Nephron progenitor cell (in vitro differentiated cells): ENCODE measurements at places on chromosomes 16 and 17.

DNA sequence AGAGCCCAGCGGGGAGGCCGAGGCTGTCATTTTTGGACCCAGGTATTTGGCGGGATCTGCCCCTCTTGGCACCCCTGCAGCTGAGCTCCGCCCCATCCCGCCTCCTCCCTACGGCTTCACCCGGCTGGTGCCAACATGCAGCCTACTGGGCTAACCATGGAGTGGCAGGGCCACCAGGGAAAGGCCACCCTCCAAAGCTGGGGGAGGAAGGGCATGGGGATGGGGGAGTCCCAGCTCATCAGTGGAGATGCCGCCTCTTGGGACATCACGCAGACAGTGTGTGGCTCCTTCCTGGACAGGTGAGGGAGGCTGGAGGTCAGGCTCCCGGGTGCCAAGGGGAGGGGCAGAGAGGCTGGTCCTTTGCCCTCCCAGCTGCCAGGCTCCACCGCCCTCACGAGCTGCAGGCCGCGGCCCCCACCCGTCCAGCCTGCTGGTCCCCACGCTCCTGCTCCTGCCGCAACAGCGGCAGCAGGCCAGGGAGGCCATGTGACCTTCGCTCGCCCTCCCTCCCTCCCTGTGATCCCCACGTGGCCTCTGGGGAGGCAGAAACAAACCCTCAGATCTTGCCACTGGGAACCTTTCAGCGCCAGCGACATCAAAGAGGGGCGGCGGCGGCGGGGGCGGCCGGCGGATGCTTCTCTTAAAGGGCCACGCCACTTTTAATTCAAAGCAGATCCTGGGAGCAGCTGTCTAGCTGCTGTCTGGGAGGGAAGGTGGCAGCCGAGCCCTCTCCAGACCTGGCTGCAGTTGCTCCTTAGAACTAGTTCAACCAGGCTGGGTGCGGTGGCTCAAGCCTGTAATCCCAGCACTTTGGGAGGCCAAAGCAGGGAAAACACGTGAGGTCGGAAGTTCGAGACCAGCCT, 6.8 kb upstream of the NOTUM start:
- peaks cover 7% of the 10 kb centered on the region for H3K36me3 ChIP-seq
- peak; percentile 86 for DNase-seq
- H3K4me1 ChIP-seq, result peaks cover 44% of the 10 kb centered on the region
- peak overlapping the region; percentile 90 for H3K27ac ChIP-seq
- peak overlapping the region; percentile 8 for H3K4me3 ChIP-seq
- H3K27me3 ChIP-seq, result peaks cover 25% of the 10 kb centered on the region

- peaks cover 46% of the 10 kb centered on the region for H3K4me1 ChIP-seq
- DNase-seq, result peak; percentile 47
- H3K27ac ChIP-seq, result no peak overlapping the region
- H3K4me3 ChIP-seq, result no peak overlapping the region
These were observed 54.3 kb upstream of the SREBF1 start for GRCh38 chr17:17890773-17891759.

GRCh38 chr16:28010671-28011070, 52.8 kb downstream of the GSG1L start:
- H3K4me1 ChIP-seq, result peaks cover 35% of the 10 kb centered on the region
- H3K4me3 ChIP-seq, result no peak overlapping the region
- no peaks in the 10 kb centered on the region for H3K36me3 ChIP-seq

GRCh38 chr16:57616876-57617275, 11.6 kb upstream of the ADGRG1 start:
- H3K36me3 ChIP-seq, result no peaks in the 10 kb centered on the region
- no peak overlapping the region for H3K4me3 ChIP-seq
- no peak overlapping the region for H3K27ac ChIP-seq
- no peak for DNase-seq
- peaks cover 4% of the 10 kb centered on the region for H3K27me3 ChIP-seq

DNA sequence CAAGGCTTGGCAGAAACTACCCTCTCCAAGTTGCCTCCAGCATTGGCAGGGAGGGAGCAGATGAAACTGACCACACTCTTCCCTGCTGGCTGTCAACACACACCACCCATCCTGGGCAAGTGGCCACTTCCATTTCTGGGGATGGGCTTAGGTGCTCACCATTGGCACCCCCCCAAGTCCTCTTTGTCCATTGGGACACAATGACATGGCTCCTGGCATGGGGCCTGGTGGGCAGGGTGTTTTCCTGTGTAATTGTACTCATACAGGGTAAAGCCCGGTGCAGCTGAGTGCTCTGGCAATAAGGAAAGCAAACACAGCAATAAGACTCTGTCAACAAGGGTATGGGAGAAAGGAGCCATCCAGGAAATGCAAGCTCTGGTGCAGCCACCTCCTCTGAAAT, 22.6 kb downstream of the SCNN1B start:
- no peaks in the 10 kb centered on the region for H3K4me1 ChIP-seq
- H3K36me3 ChIP-seq, result no peaks in the 10 kb centered on the region
- H3K4me3 ChIP-seq, result no peak overlapping the region

DNA sequence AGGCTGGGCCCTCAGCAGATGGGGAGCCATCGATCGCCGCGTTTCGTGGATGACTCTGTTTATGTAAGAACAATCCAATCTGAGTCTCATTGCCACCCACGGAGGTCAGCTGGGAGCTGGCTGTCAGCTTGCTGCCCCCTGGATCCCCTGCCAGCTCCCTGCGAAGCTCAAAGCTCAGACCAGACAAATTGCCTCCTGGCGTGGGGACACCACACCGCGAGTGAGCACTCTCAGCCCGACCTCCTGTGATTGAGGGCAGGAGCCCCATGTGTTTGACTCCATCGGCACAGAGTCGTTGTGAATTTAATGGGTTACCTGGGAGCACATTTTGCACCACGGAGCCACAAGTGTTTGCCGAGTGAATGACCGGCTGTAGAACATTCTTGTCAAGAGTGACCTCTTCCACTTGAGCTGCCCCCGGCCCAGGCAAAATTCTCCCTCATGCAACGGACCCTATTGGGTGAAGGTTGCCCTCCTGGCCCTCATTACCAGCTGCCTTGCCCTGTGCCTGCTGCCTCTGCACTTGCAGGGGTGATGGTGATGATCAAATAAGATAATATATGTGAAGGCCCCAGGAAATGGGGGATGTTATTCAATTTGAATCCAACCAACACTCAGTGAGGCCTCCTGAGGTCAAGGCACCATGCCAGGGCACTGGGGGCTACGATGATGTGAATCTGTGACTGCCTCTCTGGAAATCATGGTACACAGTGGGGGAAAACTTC, 7.6 kb upstream of the GFAP start:
- no peak overlapping the region for H3K27ac ChIP-seq
- H3K4me1 ChIP-seq, result peaks cover 30% of the 10 kb centered on the region
- no peak overlapping the region for H3K4me3 ChIP-seq
- peaks cover 19% of the 10 kb centered on the region for H3K36me3 ChIP-seq
- peaks cover 19% of the 10 kb centered on the region for H3K27me3 ChIP-seq

- H3K36me3 ChIP-seq, result no peaks in the 10 kb centered on the region
- no peak overlapping the region for H3K27ac ChIP-seq
- peaks cover 5% of the 10 kb centered on the region for H3K27me3 ChIP-seq
- DNase-seq, result no peak
These were observed 727.2 kb upstream of the RBFOX1 start for GRCh38 chr16:6605490-6605889.

DNA sequence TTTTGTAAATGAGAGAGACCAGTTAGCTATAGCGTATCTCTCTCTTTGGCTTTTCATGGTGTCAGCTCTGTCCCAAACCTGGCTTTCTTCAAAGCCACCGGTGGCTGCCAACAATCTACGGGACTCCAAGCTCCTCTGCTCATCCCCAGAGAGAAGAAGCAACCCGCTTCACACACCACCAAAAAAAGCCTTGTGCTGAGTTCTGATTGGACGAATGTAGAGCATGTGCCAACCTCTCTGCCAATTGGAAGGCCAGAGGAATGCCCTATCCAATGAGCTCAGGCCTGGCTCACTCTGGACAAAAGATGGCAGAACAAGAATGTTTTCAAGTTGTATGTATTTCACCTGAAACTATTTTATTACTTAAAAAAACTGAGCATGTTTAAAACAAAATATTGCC, 202.4 kb downstream of the C16orf95 start:
- no peak for DNase-seq
- H3K27ac ChIP-seq, result no peak overlapping the region
- no peaks in the 10 kb centered on the region for H3K36me3 ChIP-seq

GRCh38 chr16:86398201-86398600, 112.1 kb upstream of the FOXF1 start:
- DNase-seq, result no peak
- peaks cover 22% of the 10 kb centered on the region for H3K4me1 ChIP-seq
- H3K4me3 ChIP-seq, result no peak overlapping the region
- no peak overlapping the region for H3K27ac ChIP-seq

- H3K36me3 ChIP-seq, result no peaks in the 10 kb centered on the region
- no peak for DNase-seq
- peaks cover 16% of the 10 kb centered on the region for H3K27me3 ChIP-seq
- peaks cover 5% of the 10 kb centered on the region for H3K4me1 ChIP-seq
These were observed 60.1 kb upstream of the MED9 start for GRCh38 chr17:17416400-17417360.

- peak overlapping the region; percentile 98 for H3K27ac ChIP-seq
- H3K4me3 ChIP-seq, result no peak overlapping the region
- DNase-seq, result no peak
- H3K36me3 ChIP-seq, result peaks cover 36% of the 10 kb centered on the region
These were observed 15.3 kb downstream of the XPO6 start for GRCh38 chr16:28196387-28196987.

DNA sequence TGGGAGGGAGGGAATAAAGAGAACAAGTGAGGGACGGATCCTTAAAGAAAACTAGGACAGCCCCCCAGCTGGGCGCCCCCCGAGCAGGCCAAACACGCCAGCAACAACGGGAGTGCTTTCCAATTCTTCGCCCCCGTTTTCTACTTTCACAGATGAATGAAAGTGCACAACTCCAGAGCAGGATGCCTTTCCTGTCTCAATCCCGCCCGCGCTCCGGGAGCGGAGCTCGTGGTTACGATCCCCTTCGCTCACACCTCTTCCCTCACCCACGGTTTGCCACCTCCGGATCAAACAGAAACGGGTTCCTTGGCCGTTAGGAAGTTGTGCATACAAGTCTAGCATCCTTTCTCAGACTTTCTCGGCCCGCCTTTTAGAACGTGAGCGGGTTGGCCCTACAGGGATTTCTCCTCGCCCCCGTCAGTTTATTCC, 680 bp downstream of the SKA2 start:
- no peak overlapping the region for H3K4me3 ChIP-seq
- H3K27ac ChIP-seq, result no peak overlapping the region
- H3K36me3 ChIP-seq, result peaks cover 30% of the 10 kb centered on the region
- H3K4me1 ChIP-seq, result peaks cover 51% of the 10 kb centered on the region
- peaks cover 2% of the 10 kb centered on the region for H3K27me3 ChIP-seq

DNA sequence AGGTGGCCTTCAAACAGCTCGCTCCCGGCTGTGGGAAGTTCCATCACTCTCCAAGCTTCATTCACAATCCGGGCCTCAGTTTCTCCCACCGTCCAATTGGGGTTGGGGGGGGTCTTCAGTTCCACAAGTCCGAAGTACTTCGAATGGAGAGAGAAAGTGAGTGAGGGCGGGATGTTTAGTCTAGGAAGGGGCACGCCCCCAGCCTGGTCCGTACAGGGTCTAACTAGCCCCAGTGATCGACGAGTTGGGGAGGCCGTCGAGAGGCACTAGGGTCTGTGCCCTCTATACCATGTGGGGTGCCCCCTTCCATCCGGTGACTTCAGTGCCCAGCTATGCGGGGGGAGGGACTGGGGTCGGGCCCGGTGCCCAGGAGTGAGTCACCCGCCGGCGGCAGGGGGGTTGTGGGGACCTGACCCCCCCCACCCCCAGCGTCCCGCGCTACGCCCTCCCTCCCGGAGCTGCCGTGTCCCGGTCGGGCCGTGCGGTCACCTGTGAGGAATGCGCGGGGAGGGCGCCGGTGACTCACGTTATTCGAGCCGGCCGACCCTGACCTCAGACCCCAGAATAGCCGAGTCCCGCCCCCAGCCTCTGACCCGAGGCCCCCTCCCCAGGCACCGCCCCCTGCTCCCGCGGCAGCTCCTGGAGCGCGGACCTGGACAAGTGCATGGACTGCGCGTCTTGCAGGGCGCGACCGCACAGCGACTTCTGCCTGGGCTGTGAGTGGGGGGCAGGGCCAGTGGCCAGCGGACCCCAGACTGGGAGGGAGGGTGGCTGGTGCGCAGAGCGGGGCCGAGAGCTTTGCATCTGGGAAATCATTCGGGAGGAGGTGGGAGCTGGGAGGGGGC, 658 bp downstream of the TNFRSF12A start:
- H3K4me1 ChIP-seq, result peaks cover 53% of the 10 kb centered on the region
- peak; percentile 85 for DNase-seq
- H3K4me3 ChIP-seq, result peak overlapping the region; percentile 87
- peaks cover 4% of the 10 kb centered on the region for H3K36me3 ChIP-seq
- peaks cover 9% of the 10 kb centered on the region for H3K27me3 ChIP-seq
- H3K27ac ChIP-seq, result peak overlapping the region; percentile 94

DNA sequence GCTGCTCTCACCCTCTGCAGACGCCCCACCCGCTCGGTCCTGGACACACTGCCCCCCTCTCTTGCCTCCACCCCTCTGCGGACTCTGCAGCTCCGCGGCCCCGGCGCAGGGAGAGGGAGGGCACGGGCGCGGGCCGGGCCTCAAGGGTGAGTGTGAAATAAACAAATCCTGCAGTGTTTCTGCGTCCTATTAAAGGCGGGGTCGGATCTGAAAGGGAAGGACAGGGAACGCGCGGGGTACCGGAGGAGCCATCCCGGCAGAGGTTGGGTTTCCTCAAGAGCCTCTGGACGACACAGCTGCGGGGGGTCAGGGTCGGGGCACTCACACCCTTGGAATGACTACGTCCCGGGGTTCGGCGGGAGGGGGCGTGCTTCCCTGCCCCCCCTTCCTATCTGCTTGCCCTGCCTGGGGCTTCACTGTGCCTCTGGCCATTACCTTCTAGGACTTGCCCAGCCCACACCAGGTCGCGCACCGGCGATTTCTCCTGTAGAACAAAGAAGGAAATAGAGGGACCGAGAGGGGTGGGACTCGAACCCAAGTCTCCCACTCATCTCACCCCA, 466 bp upstream of the HSF4 start:
- peak overlapping the region; percentile 55 for H3K4me3 ChIP-seq
- peaks cover 99% of the 10 kb centered on the region for H3K27me3 ChIP-seq
- no peak overlapping the region for H3K27ac ChIP-seq

DNA sequence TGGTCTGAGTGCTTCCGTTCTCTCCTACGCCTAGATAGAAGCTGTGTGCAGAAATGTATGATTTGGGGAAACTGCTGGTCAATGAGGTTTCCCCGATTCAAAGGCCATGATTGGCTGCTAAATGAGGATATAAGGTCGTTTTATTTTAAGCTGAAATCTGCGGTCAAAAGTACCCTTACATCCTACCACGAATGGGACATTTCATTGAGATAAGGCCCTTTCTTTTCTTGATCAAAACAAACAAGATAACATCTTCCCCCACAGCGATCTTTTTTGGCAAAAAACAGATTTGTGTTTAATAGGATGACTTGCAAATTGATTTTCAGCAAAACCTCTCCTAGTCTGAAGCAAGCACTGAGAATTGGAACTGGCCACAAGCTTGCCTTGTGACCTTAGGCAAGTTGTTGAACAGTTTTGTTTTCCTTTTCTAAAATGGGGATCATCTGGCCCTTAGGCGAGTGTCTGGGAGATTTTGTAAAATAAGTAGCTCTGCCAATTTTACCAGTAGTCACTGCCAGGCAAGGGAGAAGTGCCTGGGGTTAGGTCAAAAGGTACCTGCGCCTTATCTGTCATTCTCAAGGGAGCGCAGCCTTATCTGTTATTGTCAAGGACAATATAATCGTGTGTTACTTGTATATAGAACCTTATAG, 635 bp downstream of the SCPEP1 start:
- H3K4me3 ChIP-seq, result peak overlapping the region; percentile 86
- peaks cover 12% of the 10 kb centered on the region for H3K27me3 ChIP-seq
- no peak for DNase-seq
- no peaks in the 10 kb centered on the region for H3K36me3 ChIP-seq

- H3K4me3 ChIP-seq, result no peak overlapping the region
- no peak overlapping the region for H3K27ac ChIP-seq
- H3K27me3 ChIP-seq, result peaks cover 32% of the 10 kb centered on the region
These were observed 25.8 kb downstream of the PIK3R5 start for GRCh38 chr17:8939496-8940334.

- H3K36me3 ChIP-seq, result peaks cover 7% of the 10 kb centered on the region
- no peaks in the 10 kb centered on the region for H3K4me1 ChIP-seq
- DNase-seq, result no peak
- peaks cover 3% of the 10 kb centered on the region for H3K27me3 ChIP-seq
- H3K27ac ChIP-seq, result no peak overlapping the region
These were observed 6.7 kb downstream of the SDR42E1 start for GRCh38 chr16:82004601-82005000.
